ENCODE measurements at places on chromosomes 12 and 14. TPM values are rescaled to one million over a fixed set of nuclear protein-coding genes. Genes with fewer than 3 reads are reported as not detected.

DNA sequence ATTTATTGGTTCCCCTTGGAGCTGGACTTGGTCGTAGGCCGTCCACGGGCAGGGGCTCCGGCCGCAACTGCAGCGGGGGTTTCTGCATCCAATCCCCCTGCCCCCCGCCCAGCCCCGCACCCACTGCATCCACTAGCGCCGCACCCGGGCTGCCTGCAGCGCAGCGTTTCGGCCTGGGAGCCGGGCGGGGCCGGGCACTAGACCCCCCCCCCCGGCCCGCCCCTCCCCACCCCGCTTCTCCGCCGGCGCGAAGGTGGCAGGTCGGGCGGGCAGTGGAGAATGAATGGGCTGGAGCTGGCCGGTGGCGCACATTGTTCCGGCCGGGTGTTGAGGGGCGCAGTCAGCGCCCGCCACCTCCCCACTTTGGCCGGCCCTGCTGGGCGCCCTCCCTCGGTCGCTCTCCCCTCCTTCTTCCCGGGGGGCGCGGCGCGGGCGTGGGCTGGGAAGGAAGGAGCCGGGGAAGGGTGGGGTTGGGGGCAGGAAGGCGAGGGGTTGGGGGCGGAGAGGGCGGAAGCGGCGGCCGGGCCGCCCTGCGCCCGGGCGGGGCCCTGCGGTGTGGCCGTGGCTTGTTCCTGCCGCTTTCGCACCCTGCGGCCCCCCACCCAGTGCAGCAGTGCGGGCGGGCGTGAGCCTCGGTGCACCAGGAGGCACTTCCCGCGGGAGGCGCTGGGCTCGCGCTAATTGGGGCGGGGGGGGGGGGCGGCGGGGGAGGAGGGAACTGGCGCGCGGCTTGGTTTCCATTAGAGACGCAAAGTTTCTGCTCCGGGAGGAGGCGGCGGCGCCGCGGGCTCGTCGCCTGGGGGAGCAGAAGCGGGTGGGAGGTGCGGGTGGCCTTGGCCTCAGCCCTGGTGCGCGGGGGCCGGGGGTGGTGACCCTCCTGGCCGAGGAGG, 841 bp downstream of the CALM1 start:
- H3K27ac ChIP-seq, result peak overlapping the region; percentile 86
- peak overlapping the region; percentile 96 for H3K4me3 ChIP-seq
- peaks cover 2% of the 10 kb centered on the region for H3K27me3 ChIP-seq
- H3K4me1 ChIP-seq, result peaks cover 49% of the 10 kb centered on the region
- peak; percentile 70 for DNase-seq

The GPR162 gene
- 0.29 TPM for total RNA-seq

- H3K36me3 ChIP-seq, result peaks cover 28% of the 10 kb centered on the region
- DNase-seq, result no peak
- peaks cover 32% of the 10 kb centered on the region for H3K4me1 ChIP-seq
- H3K27me3 ChIP-seq, result no peaks in the 10 kb centered on the region
- no peak overlapping the region for H3K27ac ChIP-seq
- H3K4me3 ChIP-seq, result no peak overlapping the region
These were observed 14.0 kb downstream of the ZNF664 start for GRCh38 chr12:123987022-123987421.

GRCh38 chr14:67420102-67420739, 8.3 kb upstream of the PLEK2 start:
- no peaks in the 10 kb centered on the region for H3K36me3 ChIP-seq
- H3K27me3 ChIP-seq, result peaks cover 24% of the 10 kb centered on the region
- no peak overlapping the region for H3K4me3 ChIP-seq

DNA sequence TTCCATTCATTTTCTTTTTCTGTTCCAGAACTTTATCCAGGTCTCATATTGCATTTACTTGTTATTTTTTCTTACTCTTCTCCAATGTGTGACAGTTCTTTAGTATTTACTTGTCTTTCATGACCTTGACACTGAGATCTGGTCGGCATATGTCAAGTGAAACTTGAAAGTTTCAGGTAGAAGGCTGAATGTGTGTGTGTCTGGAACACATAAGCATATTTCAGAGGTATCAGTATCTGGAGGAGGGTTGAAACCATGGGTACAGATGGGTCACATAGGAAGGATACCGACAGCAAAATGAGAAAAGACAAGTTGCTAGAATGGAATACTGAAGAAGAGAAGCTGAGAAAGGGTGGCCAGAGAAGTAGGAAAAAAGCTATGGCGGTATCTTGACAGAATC, 22.5 kb upstream of the PTGDR start:
- peaks cover 4% of the 10 kb centered on the region for H3K36me3 ChIP-seq
- no peak for DNase-seq
- H3K4me3 ChIP-seq, result no peak overlapping the region
- H3K27ac ChIP-seq, result no peak overlapping the region
- peaks cover 9% of the 10 kb centered on the region for H3K27me3 ChIP-seq

GRCh38 chr12:103868215-103868614, 27.2 kb upstream of the NT5DC3 start:
- H3K27ac ChIP-seq, result no peak overlapping the region
- no peaks in the 10 kb centered on the region for H3K4me1 ChIP-seq
- H3K4me3 ChIP-seq, result no peak overlapping the region
- H3K36me3 ChIP-seq, result no peaks in the 10 kb centered on the region

- no peak for DNase-seq
- H3K4me1 ChIP-seq, result peaks cover 6% of the 10 kb centered on the region
- no peak overlapping the region for H3K4me3 ChIP-seq
- peaks cover 3% of the 10 kb centered on the region for H3K36me3 ChIP-seq
- H3K27ac ChIP-seq, result peak overlapping the region; percentile 19
- H3K27me3 ChIP-seq, result no peaks in the 10 kb centered on the region
These were observed 66.6 kb downstream of the KDM2B start for GRCh38 chr12:121514184-121514742.

DNA sequence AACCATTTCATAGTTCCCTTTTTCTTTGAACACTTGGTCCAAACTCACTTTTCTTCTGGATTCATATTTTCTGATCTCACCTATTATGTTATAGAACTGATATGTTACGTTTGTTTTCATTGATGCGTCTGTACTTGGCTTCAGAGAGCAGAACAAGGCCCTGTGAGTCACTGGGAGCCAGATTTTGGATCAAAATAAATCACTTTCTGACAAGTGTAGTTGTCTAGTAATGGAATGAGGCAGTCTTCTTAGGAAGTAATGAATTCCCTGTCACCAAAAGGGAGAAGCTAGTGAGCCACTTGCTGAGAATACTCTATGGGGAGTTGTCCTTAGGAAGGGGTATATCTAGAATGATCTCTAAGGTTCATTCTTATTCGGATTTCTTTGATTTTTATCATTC, 10.2 kb downstream of the BICD1 start:
- H3K4me3 ChIP-seq, result no peak overlapping the region
- H3K4me1 ChIP-seq, result peaks cover 14% of the 10 kb centered on the region
- H3K27ac ChIP-seq, result no peak overlapping the region
- DNase-seq, result no peak
- no peaks in the 10 kb centered on the region for H3K27me3 ChIP-seq

DNA sequence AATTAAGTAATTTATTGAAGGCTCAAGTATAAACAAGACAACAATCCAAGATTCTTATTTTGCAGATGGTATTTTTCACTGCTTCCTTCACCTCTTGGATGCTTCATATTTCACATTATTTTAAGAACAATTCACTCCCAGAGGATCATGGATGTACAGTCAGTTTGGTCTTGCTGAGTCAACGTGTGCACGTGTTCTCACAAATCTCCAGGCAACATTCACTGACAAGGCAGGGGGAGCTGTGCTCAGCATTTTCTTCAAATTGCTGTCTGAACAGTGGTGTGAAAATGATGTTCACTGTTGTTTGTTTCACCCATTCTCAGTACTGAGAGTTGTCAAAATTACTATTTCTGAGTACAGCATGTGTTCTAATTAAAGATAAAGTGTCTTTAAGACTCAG, 118.3 kb upstream of the SLC38A4 start:
- no peaks in the 10 kb centered on the region for H3K4me1 ChIP-seq
- no peak overlapping the region for H3K27ac ChIP-seq

The MYF5 gene
- not detected for total RNA-seq

The EMP1 gene
- 29.6 TPM for total RNA-seq

- no peak for DNase-seq
- no peak overlapping the region for H3K4me3 ChIP-seq
- no peaks in the 10 kb centered on the region for H3K36me3 ChIP-seq
- peaks cover 21% of the 10 kb centered on the region for H3K27me3 ChIP-seq
- H3K27ac ChIP-seq, result no peak overlapping the region
These were observed 59.3 kb upstream of the TMPO start for GRCh38 chr12:98456041-98456440.

DNA sequence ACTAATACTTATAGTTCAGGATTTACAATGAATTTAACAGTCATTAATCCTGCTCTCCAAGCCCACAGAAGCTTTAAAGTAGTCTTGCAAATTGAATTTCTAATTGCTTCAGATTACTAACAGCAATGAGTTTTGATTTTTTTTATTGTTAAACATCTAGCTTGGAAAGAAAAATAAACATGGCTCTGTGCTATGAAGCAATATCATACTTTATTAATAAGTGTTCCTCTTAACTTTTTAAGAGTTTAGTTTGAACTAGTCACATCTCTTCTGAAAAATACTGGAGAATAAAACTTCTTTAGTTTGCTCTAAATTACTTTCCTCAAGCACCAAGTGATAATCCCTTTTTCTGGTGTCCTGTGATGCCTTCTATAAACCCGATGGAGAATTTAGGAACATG, 250.2 kb downstream of the TRHDE start:
- no peak overlapping the region for H3K4me3 ChIP-seq
- no peaks in the 10 kb centered on the region for H3K4me1 ChIP-seq
- no peaks in the 10 kb centered on the region for H3K27me3 ChIP-seq
- no peak overlapping the region for H3K27ac ChIP-seq
- DNase-seq, result no peak
- no peaks in the 10 kb centered on the region for H3K36me3 ChIP-seq

DNA sequence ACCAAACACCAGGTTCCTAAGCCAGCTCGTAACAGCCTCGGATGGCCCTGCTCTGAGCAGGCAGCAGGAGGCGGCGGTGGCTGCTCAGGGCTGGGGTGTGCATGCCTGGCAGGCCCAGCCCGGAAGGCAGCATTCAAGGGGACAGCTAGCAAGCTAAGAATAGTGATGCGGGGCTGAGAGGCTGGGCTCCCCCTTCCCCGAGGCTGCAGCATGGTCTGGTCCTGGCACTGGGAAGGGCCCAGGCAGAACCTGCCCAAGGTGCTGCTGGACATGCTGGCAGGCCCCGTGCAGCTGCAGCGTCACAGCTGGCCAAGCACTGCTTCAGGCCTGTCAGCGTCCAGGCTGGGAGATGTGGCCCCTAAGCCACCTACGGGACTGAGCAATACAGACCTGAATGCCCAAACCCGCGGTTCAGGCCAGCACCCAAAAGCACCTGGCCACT, 26.4 kb upstream of the NUDT14 start:
- H3K27ac ChIP-seq, result no peak overlapping the region
- H3K27me3 ChIP-seq, result no peaks in the 10 kb centered on the region
- no peak overlapping the region for H3K4me3 ChIP-seq
- DNase-seq, result no peak
- no peaks in the 10 kb centered on the region for H3K36me3 ChIP-seq
- no peaks in the 10 kb centered on the region for H3K4me1 ChIP-seq

GRCh38 chr12:90199006-90199405, 490.4 kb upstream of the ATP2B1 start:
- H3K4me1 ChIP-seq, result no peaks in the 10 kb centered on the region
- no peak overlapping the region for H3K4me3 ChIP-seq
- peaks cover 2% of the 10 kb centered on the region for H3K36me3 ChIP-seq
- H3K27me3 ChIP-seq, result peaks cover 3% of the 10 kb centered on the region
- H3K27ac ChIP-seq, result no peak overlapping the region

The TAS2R42 gene
- total RNA-seq, result not detected

The ITGB7 gene
- total RNA-seq, result 266 TPM

DNA sequence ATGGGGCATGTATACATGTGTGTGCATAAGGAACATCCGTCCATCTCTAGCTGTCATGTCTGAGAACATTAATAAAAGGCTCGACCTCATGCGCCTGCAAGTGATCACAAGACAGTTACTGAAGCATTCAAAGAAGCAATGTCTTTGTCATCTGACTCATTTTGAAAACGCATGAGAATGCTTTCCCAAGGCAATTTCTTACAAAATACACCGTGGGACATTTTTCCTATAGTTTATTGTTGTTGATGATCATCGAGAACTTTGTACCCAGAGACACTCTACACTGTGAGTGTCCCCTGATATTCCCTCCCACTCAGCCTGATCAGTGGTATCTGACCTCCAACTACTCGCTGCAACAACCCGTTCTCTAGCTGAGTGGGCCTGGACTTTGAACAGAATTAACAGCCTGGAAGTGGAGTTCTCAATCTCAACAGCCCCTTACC, 68.1 kb downstream of the ETV6 start:
- H3K27me3 ChIP-seq, result no peaks in the 10 kb centered on the region
- peaks cover 81% of the 10 kb centered on the region for H3K4me1 ChIP-seq
- DNase-seq, result no peak

- H3K27ac ChIP-seq, result no peak overlapping the region
- no peak overlapping the region for H3K4me3 ChIP-seq
- no peaks in the 10 kb centered on the region for H3K36me3 ChIP-seq
- peaks cover 23% of the 10 kb centered on the region for H3K27me3 ChIP-seq
- H3K4me1 ChIP-seq, result no peaks in the 10 kb centered on the region
These were observed 5.9 kb upstream of the CLEC4E start for GRCh38 chr12:8546591-8546990.

DNA sequence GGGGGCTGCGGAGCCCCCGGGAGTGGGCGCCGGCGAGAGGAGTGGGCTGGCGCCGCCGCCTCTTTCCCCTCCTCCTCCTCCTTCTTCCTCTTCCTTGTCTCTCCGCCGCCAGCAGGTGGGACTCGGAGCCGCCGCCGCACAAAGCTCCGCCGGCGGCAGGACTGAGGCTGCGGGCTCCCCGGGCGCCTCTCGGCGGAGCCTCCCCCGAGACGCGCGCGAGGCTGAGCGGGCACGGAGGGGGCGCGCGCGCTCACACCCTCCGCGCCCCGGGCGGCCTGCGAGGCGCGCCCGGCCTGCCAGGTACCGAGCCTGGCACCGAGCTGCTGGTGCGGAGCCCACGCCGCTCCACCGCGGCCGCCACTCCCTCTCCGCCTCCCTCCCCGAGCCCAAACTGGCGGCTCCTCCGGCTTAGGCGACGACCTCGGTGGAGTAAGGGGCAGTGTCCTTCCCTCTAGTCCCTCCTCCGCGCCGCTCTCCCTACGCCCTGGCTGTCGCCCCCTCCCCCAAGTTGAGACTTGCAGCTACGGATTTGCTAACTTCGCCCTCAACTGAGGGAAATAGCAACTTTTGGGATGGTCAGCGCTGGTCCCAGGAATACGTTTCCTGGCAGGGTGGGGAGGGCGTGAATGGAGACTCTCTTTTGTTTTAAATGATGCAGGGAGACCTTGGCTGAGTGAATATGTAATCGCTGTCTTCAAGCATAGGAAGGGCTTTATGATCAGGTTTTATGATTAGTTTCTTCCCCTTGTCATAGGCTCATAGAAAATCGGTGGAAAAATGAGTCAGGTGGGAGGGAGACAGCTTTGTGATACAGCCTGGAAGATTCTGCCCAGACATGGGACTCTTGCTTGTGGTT, 199.5 kb upstream of the CAND1 start:
- H3K36me3 ChIP-seq, result peaks cover 1% of the 10 kb centered on the region
- peak overlapping the region; percentile 80 for H3K4me3 ChIP-seq
- peaks cover 50% of the 10 kb centered on the region for H3K27me3 ChIP-seq
- peaks cover 17% of the 10 kb centered on the region for H3K4me1 ChIP-seq
- no peak overlapping the region for H3K27ac ChIP-seq

The AHNAK2 gene
- total RNA-seq, result 0.02 TPM

Data from activated T-helper 1 cell treated with anti-CD3 and anti-CD28 coated beads, Interleukin-12 subunit alpha, Interleukin-12 subunit beta, Interleukin-2, Interleukin-4 antibody, amounts not matched to agents 30 ng/mL and 10 ng/mL and 1 ng/mL, durations not matched to agents 14 hours and 24 hours and 36 hours (primary cell).